ENCODE measurements at places on chromosomes 2 and 18. TPM values are rescaled to one million over a fixed set of nuclear protein-coding genes. Genes with fewer than 3 reads are reported as not detected.

GRCh38 chr18:32021756-32022564, 3.3 kb downstream of the RNF125 start:
- no peaks in the 10 kb centered on the region for H3K36me3 ChIP-seq
- DNase-seq = no peak
- peaks cover 28% of the 10 kb centered on the region for H3K4me1 ChIP-seq
- H3K27me3 ChIP-seq = no peaks in the 10 kb centered on the region

DNA sequence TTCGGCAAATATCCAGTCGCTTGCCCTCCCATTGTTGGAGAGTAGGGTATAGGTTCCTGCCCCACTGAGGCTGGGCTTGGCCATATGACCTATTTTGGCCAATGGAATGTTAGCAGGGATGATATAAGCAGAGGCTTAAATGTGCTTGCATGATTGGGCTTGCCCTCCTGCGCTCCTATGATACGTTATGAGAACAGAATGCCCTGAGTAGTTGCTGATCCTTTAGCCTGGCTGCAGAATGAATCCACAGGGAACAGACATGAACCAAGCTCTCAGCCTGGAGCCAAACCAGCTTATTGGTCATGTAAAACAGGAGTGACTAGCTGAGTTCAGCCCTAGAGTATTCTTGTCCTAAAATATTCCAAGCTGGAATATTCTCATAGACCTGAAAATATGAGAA, 34.8 kb upstream of the IMP4 start:
- H3K36me3 ChIP-seq = no peaks in the 10 kb centered on the region
- H3K27ac ChIP-seq = no peak overlapping the region
- no peak for DNase-seq
- no peak overlapping the region for H3K4me3 ChIP-seq
- no peaks in the 10 kb centered on the region for H3K27me3 ChIP-seq

The LCT gene
- total RNA-seq = not detected

The FAM124B gene
- 0.72 TPM for total RNA-seq

The CD8B gene
- total RNA-seq = not detected

- H3K36me3 ChIP-seq = no peaks in the 10 kb centered on the region
- H3K4me1 ChIP-seq = peaks cover 8% of the 10 kb centered on the region
- no peak overlapping the region for H3K27ac ChIP-seq
- H3K4me3 ChIP-seq = no peak overlapping the region
- no peak for DNase-seq
These were observed 7.3 kb upstream of the SETBP1 start for GRCh38 chr18:44673256-44673880.

- DNase-seq = no peak
- no peaks in the 10 kb centered on the region for H3K27me3 ChIP-seq
- H3K36me3 ChIP-seq = no peaks in the 10 kb centered on the region
- H3K4me3 ChIP-seq = no peak overlapping the region
- H3K27ac ChIP-seq = no peak overlapping the region
These were observed 99.7 kb downstream of the RND3 start for GRCh38 chr2:150387586-150388288.

- no peak overlapping the region for H3K4me3 ChIP-seq
- H3K4me1 ChIP-seq = peaks cover 46% of the 10 kb centered on the region
- H3K27ac ChIP-seq = peak overlapping the region; percentile 66
- H3K36me3 ChIP-seq = no peaks in the 10 kb centered on the region
These were observed 32.1 kb upstream of the SP3 start for GRCh38 chr2:173997269-173997668.

The SLC11A1 gene
- 0.78 TPM for total RNA-seq

DNA sequence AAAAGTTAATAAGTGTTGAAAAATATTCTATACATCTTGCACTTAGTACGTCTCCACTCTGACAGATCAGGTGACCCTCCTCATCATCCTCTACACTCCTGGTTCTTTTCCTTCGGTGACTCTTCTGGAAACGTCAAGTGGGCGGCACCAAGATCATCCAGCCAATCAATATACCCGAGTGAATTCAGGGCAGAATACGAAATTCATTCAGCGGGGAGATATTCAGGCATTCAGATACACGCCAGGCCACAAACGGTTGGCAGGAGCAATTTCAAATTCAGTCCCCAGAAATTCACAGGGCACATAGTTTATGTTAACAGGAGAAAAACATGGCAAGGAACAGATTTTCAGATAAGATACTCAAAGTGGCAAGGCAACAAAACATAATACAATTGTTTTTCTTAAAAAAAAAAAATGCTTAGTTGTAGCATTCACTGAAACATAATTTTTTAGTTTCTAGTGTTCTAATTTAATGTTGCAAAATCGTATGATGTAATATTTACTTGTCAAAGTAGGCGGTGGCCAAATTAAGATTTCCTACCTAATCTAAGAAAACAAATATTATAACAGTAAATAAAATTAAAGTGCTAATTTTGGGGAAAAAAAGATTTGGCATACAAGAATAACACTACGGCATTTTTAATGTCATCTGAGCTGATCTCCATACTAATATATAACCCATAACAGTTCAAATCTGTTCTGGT, 4.2 kb downstream of the CLK1 start:
- H3K36me3 ChIP-seq = peaks cover 49% of the 10 kb centered on the region
- H3K4me3 ChIP-seq = peak overlapping the region; percentile 94

- H3K36me3 ChIP-seq = peaks cover 17% of the 10 kb centered on the region
- no peak overlapping the region for H3K4me3 ChIP-seq
- H3K27me3 ChIP-seq = no peaks in the 10 kb centered on the region
- DNase-seq = peak; percentile 55
- no peak overlapping the region for H3K27ac ChIP-seq
These were observed 47.1 kb downstream of the ANKMY1 start for GRCh38 chr2:240510513-240511210.

- H3K36me3 ChIP-seq = no peaks in the 10 kb centered on the region
- H3K4me3 ChIP-seq = no peak overlapping the region
- H3K27me3 ChIP-seq = no peaks in the 10 kb centered on the region
- no peak overlapping the region for H3K27ac ChIP-seq
- DNase-seq = no peak
These were observed 96.6 kb downstream of the MBD2 start for GRCh38 chr18:54127759-54128378.

The LIMS2 gene
- 40.0 TPM for total RNA-seq

DNA sequence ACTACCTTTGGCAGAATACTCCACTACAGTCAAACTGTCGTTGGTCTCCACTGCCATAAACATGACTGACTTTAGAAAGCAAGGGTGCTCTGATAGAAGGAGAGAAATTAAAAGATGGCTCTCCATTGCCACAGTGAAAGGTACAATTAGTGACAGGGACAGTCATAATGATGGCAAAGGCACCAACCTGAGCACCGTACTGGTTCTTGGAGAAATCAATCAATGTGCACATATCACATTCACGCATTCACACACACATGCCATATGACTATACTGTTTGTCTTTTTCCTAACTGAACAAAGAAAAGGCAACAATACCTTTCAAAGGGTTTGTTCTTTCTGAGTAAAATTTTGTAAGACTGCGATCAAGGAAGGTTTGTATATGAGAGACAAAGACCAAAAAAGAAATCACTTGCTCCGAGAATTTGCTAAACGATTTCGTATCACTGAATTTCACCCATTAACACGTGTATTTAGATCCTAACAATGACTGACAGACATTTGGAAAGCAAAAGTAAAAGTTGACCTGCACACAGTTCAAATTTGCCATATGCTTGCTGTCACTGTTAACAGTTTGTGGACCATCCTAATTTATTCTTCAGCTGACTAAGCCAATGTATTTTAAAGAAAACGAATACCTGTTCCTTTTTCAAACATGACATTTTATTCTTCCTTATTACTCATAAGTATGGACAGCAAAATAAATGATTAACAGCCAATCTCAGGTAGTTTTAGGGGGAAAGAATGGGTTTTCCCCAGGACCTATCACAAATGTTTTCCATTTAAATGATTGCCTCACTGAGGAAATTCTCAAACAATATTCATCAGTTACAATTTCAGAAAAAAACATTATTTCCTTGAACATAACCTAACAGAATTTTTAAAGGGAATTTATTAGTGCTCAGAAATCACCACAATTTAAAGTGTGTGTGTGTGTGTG, 644.4 kb downstream of the ZEB2 start:
- H3K36me3 ChIP-seq = no peaks in the 10 kb centered on the region
- no peak for DNase-seq
- no peak overlapping the region for H3K27ac ChIP-seq
- no peak overlapping the region for H3K4me3 ChIP-seq

GRCh38 chr2:6791682-6792081, 74.0 kb downstream of the CMPK2 start:
- no peak overlapping the region for H3K4me3 ChIP-seq
- no peak overlapping the region for H3K27ac ChIP-seq
- no peaks in the 10 kb centered on the region for H3K36me3 ChIP-seq

DNA sequence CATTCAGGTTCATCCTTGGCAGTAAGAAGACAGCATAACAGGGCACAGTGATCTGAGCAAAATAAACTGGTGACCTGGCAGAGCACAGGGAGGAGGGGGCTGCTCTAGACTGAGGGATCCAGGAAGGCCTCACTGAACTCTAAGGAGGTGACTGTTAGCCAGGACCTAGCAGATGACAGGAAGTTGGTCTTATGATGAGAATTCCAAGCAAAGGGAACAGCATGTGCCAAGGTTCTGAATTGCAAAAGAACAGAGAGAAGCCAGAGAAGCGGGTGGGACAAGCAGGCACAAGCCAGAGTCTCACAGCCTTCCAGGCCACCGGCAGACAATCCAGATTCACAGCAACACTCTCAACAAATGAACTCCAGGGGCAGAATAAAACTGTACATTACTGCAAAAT, 152.7 kb upstream of the PTPRM start:
- no peak overlapping the region for H3K4me3 ChIP-seq
- peak overlapping the region; percentile 64 for H3K27ac ChIP-seq
- DNase-seq = peak; percentile 75

GRCh38 chr2:24708537-24709152, 84.5 kb downstream of the PTRHD1 start:
- no peak overlapping the region for H3K4me3 ChIP-seq
- peaks cover 53% of the 10 kb centered on the region for H3K36me3 ChIP-seq
- DNase-seq = no peak
- H3K27me3 ChIP-seq = no peaks in the 10 kb centered on the region
- no peak overlapping the region for H3K27ac ChIP-seq
- H3K4me1 ChIP-seq = no peaks in the 10 kb centered on the region

GRCh38 chr2:24359129-24360049, 947 bp downstream of the ITSN2 start:
- H3K27me3 ChIP-seq = no peaks in the 10 kb centered on the region
- peaks cover 37% of the 10 kb centered on the region for H3K4me1 ChIP-seq
- H3K4me3 ChIP-seq = peak overlapping the region; percentile 84
- peak overlapping the region; percentile 94 for H3K27ac ChIP-seq

DNA sequence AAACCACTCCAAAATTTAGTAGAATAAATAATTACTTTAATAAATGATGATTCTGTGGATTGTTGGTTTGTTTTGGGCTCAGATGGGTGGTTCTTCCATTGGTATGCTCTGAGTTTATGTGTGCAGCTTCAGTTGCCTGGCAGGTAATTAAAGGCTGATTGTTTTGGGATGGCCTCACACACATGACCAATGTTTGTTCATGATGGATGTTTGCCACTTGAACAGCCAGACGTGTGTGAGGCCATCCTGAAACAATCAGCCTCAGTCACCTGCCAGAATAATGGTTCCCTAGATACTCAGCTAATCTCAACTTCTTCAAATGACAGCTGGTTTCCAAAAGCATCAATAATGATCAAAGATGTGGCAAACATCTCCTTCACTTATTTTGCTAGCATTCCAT, 352.5 kb upstream of the GULP1 start:
- H3K27me3 ChIP-seq = no peaks in the 10 kb centered on the region
- no peak overlapping the region for H3K27ac ChIP-seq
- no peaks in the 10 kb centered on the region for H3K4me1 ChIP-seq
- no peak for DNase-seq
- no peak overlapping the region for H3K4me3 ChIP-seq

DNA sequence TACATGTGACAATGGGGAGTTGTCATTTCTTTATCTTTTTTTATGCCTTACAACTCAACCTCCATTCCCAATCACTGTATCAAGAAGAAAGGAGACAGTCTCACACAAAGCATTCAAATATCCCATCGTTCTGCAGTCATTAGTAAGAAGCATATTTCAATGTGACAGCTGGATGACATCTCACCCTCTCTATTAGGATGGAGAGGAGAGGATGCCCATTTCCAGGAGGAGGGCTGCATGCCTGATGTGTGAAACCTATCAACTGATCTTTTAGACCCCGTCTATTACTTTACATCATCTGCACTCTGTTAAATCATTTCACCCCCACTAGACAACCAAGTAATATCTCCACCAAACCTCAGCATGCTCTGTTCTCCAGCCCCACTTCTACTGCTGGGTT, 292.7 kb upstream of the CHAC2 start:
- H3K27ac ChIP-seq = no peak overlapping the region
- H3K4me1 ChIP-seq = no peaks in the 10 kb centered on the region
- no peak for DNase-seq
- H3K27me3 ChIP-seq = no peaks in the 10 kb centered on the region
- H3K36me3 ChIP-seq = no peaks in the 10 kb centered on the region

GRCh38 chr2:11187731-11188130, 32.5 kb downstream of the SLC66A3 start:
- peaks cover 51% of the 10 kb centered on the region for H3K36me3 ChIP-seq
- no peak overlapping the region for H3K27ac ChIP-seq
- no peak for DNase-seq
- H3K4me3 ChIP-seq = no peak overlapping the region

The EMILIN2 gene
- total RNA-seq = 8.1 TPM

GRCh38 chr2:60549238-60549927, 4.1 kb downstream of the BCL11A start:
- peak; percentile 79 for DNase-seq
- H3K4me3 ChIP-seq = peak overlapping the region; percentile 74
- H3K27me3 ChIP-seq = peaks cover 76% of the 10 kb centered on the region

DNA sequence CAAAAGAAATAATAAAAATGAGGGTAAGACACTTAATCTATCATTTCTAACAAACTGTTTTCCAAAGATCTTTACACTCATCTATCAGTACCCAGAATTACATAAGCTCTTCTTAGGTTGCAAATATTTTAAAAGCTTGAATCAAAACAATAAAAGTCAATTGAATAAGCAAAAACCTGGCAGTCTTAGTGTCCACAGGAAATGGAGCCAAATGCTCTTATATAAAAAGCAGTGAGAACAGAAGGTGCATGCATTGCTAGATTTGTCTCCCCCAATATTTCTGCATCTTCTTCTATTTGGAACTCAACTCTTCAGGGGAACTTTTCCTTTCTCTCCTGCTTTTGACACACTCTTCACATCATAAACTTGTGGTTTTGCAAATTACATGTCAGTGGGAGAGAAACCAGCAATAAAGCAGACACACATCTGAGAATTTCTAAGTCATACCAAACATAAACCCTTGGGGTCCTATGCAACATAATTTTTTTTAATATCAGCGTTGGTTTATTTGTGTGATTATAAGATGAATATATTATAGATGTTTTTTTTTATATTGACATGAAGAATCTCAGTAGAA, 343.9 kb upstream of the ACVR2A start:
- no peak overlapping the region for H3K27ac ChIP-seq
- no peaks in the 10 kb centered on the region for H3K4me1 ChIP-seq
- no peak for DNase-seq
- H3K4me3 ChIP-seq = no peak overlapping the region
- no peaks in the 10 kb centered on the region for H3K27me3 ChIP-seq

GRCh38 chr2:80560326-80560725, 255.8 kb upstream of the LRRTM1 start:
- no peak for DNase-seq
- H3K27me3 ChIP-seq = no peaks in the 10 kb centered on the region
- no peaks in the 10 kb centered on the region for H3K36me3 ChIP-seq
- no peak overlapping the region for H3K4me3 ChIP-seq
- no peaks in the 10 kb centered on the region for H3K4me1 ChIP-seq

The CNNM3 gene
- total RNA-seq = 13.1 TPM

The CNDP1 gene
- not detected for total RNA-seq

The TMEM163 gene
- not detected for total RNA-seq

The SERPINB13 gene
- total RNA-seq = 21.8 TPM

- no peaks in the 10 kb centered on the region for H3K4me1 ChIP-seq
- no peaks in the 10 kb centered on the region for H3K36me3 ChIP-seq
- no peak overlapping the region for H3K4me3 ChIP-seq
- no peak overlapping the region for H3K27ac ChIP-seq
These were observed 80.8 kb upstream of the LPIN2 start for GRCh38 chr18:3093624-3094337.

Data from suprapubic skin (tissue), 4 donors.